MV-4-11 (cell line): ENCODE measurements at places on chromosomes 6 and 20.
A peak's percentile ranks its signal among the peaks of the same experiment; 100 is the strongest.

GRCh38 chr6:45563041-45563440, 185.3 kb upstream of the SUPT3H start:
- no peak for DNase-seq

- no peak for DNase-seq
These were observed 155.8 kb downstream of the EYA4 start for GRCh38 chr6:133396984-133397348.

DNA sequence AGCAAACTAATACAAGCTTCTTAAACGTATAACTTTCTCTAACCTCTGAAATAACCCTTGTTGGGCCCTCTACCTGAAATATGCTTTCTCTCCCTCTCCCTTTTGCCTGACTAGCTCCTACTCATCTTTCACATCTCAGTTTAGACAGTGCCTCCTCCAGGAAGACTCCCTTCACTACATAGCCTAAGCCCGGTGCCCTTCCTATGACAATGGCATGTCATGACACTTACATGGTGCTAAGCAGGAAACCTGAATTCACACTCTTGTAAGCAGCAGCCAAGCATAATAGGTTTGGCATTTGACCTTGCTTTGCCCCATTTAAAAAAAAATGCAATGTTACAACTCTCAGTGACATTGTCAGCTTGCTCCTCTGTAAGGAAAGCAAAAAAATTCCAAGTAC, 33.1 kb upstream of the FBXL4 start:
- DNase-seq, result no peak

DNA sequence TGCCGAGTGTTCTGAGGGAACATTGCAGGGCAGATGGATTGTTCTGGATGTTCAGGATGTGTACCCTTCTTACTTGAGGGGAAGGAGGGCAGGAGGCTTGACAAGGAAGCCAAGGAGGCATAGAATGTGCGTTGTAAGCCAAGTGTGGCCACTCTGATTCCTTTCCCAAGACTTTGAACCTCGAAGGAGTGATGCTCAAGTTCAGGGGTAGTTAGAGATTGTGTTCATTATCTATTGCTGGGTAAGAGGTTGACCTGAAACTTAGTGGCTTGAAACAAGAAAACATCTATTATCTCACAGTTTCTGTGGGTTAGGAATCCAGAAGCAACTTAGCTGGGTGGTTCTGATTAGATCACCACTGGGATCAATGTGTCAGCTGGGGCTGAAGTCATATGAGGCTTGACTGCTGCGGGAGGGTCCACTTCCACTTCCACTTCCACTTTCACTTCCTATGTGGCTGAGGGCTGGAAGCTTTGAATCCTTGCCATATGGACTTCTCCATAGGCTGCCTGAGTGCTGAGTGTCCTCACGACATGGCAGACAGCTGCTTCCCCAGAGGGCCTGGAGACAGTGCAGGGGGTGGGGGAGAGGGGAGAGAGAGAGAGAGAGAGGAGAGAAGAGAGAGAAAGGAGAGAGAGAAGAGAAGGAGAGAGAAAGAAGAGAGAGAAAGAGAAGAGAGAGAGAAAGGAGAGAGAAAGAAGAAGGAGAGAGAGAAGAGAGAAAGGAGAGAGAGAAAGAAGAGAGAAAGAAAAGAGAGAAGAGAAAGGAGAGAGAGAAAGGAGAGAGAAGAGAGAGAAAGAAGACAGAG, 6.9 kb upstream of the CD40 start:
- DNase-seq, result peak; percentile 97

DNA sequence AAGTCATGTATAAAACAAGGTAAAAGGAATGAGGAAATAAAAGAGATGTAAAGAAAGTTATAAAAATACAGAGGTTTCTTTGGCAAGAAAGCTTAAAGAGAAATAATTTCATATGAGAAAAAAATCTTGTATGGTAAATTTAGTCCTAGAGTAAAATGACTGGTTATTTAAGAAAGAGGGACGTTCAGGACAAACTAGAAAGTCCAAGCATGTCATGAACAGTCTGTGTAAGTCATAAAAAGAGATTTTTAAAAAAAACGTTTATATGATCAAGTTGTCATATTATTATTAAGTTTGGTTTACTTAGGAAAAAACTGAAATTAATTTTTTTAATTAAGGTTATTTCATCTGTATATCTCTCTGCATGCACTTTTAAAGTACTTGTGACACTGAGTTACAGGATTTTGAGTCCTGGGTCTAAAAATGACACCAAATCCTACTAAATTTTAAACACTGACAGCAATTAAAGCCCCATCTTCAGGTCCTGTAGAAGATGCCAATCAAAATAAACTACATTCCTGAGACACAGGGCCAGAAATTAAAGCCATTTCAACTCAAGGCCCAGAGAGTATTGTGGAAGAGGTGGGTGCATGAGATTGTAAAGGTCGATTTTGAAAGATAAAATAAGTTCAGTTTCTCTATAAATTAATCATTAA, 62.4 kb downstream of the AGPAT4 start:
- no peak for DNase-seq

DNA sequence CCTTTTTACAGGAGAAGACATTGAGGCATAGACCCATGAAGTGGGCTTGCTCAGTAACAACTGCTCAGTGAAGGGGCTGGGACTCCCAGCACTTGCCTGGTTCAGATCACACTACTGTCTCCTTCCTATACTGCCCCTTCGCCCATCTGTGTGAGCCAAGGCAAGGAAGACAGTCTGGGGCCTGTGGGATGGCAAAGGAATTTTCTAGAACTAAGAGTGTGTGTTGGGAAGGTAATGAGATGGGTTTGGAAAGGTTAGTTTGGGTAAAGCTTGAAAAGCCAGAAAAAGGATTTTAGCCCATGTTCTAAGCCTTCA, 213.3 kb upstream of the AGPAT4 start:
- no peak for DNase-seq
